ENCODE measurements at places on chromosomes 1 and 21. TPM values are rescaled to one million over a fixed set of nuclear protein-coding genes. Genes with fewer than 3 reads are reported as not detected.

- no peak for DNase-seq
These were observed 112.5 kb upstream of the NBPF11 start for GRCh38 chr1:148264374-148265276.

GRCh38 chr21:45340515-45340914 lies 52.8 kb upstream of the POFUT2 start:
- DNase-seq: no peak

DNA sequence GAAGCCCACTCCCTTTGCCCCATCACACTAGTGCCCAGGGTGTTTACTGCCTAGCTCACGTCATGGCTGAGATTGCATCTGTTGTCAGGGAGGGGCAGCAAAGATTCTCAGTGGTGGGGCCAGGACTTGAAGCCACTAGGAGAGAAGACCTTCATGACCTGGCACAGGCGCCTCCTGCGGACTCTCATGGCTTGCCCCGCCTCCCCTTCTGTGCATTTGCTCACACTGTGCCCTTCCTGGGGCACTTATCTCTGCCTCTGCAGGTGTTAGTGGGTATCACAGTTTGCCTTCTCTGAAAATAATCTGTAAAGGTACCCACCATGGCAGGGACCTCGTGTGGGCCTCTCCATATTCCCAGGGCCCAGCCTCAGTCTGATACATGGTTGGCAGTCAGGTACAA lies 20.1 kb downstream of the PTPRU start:
- no peak for DNase-seq

- DNase-seq: no peak
These were observed 46.7 kb downstream of the EPS15 start for GRCh38 chr1:51472359-51472758.

DNA sequence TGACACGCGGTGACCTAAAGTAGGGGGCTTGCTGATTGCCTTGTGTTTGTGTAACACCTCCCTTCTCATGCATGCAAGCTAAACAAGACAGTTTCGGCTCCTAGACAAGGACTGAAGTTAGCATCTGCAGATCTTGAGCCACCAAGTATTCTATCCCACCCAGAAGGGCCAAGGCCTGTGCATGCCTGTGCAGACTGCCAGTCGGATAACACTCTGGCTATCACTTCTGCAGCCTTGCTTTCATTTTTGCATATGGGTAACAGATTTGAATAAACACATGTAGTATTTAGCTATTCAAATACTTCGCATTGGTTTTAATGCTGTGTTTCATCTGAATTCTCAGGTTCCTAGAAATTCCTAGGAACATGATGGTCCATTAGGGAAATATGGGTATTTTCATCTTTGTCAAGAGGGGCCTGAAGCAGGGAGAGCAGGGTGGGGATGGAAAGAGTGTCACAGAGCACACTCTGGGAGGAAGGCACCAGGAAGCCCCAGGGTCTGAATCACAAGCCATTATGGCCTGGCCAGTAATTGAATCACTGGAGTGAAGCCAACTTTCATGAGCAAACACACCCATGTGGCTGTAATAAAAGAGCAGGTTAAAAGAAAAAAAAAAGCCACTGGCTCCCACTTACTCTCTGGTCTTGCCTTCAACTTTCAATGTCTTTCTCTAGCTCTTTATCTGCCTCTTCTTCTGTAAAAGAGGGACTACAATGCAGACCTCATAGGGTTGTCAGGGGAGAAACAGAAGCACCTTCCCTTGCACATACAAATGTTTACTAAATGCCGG lies 28.3 kb downstream of the GADD45A start:
- peak; percentile 71 for DNase-seq

- DNase-seq: peak; percentile 80
These were observed 86.2 kb downstream of the SLC66A1 start for GRCh38 chr1:19398309-19398760.

DNA sequence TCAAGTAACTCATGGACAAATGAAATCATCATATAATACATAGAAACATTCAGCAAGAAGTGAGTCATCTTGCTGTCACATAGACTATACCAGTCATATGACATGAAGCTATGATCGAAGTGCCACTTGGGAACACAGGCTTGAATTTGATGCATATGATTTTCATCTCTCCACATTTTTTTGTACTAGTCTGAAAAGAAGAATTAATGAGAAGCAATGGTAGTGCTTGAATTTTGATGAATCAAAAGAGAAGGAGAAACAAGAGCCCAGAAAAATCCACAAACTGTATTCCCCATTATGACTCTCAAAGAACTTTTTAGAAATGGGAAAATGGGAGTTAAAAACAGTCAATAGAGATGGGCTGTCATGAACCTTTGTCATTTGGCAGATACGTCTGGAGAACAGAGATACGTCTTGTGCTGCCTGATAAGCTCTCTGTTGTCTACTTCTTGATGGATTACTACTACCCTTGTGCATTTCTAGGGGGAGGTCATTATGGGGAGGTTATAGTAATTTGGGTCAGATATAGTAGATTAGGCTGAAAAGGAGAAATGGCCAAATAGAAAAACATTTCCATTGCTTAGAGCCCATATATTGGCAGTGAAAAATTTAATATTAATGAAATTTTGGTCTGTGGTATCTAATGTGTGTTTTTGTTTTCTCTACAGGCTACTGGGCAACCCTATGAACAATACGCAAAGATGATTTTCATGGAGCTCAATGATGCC lies 8.0 kb upstream of the LEPR start:
- DNase-seq: no peak

DNA sequence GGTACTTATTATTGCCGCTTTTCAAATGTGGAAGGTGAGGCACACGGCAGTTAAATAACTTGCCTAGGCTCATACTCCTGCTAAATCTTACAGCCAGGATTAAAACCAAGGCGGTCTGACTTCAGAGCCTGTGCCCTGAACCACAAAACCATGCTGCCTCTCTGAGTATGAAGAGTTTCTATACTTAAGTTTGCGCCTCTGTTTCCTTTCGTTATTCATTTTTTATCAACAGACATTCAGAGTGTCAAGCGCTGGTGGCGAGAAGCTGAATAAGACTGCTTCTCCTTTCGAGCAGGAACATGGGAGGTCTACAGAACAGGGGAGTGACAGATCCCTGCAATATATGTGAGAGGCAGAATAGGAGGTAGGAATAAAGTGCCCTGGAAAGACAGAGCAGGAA lies 96.0 kb upstream of the DUSP10 start:
- DNase-seq: no peak

- DNase-seq: no peak
These were observed 43.1 kb downstream of the CASZ1 start for GRCh38 chr1:10753299-10753698.

DNA sequence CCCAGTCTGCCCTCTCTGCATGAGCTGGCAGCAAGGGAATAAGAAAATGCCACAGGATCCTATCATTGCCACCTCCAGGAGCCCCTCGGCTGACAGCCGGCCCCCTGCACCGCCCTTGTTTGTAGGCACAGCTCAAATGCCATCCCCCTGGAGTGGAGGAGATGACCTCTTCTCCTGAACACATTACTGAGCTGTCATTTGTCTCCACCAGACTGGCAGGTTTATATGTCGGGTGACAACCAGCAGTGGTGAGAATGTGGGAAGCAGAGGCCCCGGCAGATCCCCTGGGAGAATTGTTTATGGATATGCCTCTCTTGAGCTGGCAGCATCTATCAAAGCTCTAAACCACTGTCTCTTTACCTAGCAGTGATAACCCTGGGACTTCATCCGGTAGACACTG lies 135.4 kb upstream of the FMN2 start:
- DNase-seq: no peak

DNA sequence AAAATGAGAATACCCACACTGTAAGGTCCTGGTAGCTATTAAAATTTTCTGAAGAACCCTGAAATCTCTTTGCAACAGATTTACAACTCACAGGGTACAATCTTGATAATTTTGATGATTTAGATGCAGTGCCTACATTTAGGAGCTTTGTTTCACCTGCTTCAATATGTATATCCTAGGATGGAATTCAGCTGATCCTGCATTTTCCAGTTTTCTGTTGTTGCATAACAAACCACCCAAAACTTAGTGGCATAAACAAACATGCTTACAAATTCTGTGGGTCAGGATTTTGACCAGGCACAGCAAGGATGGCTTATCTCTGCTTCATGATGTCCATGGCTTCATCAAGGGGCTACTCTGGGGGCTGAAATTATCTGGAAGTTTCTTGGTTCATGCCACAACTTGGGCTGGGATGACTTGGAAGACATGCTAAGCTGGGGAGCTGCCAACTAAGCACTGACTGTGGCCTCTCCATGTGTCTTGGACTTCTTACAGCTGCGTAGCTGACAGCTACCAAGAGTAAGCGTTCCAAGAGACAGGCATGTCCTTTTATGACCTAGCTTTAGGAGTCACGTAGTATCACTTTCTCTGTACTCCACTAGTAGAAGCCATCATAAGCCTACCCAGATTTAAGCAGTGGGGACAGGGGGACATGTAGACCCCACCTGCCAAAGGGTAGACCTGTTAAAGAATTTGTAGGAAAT lies 108.5 kb downstream of the CACHD1 start:
- no peak for DNase-seq

GRCh38 chr1:156124557-156125483 lies 10.3 kb downstream of the LMNA start:
- DNase-seq: peak; percentile 80

DNA sequence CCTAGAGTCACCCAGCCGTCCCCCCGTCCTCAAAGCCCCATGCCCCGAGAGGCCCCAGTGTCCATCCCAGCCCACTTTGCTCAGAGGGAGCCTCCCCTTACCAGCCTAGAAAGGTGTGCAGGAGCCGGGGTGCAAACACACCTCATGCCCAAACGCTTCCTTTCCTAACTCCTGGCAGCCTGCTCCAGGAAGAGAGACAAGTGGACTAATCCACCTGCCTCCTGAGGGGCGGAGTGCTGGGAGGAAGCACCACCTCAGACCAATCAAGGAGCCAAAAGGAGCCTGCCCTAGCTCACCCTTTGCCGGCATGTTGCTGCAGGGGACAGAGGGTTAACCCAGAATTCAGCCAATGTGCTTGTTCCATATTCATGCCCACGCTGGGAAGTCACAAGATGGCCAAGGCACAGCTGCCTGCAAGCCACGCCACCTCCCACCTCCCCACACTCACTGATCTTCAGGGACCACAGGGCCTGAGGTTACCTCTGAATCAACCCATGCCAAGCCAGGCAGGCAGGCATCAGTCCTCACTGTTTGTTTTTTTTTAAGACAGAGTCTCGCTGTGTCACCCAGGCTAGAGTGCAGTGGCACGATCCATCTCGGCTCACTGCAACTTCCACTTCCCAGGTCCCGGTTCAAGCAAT lies 27.8 kb downstream of the PLEKHA6 start:
- DNase-seq: peak; percentile 71

DNA sequence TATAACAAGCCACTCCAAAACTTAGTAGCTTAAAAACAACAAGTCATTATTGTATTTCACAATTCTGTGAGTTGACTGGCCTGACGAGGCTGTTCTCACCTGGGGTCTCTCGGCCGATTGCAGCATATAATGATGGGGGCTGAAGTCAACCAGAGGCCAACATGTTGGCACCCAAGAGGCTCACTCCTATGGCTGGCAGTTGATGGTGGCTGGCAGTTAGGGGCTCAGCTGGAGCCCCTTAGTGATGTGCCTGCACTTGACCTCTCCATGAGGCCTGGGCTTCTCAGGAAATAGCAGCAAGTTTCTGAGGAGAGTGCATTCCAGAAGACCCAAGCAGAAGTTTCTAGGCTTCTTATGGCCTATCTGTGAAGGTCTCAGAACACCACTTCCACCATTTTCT lies 459.4 kb downstream of the NPHP4 start:
- DNase-seq: no peak

DNA sequence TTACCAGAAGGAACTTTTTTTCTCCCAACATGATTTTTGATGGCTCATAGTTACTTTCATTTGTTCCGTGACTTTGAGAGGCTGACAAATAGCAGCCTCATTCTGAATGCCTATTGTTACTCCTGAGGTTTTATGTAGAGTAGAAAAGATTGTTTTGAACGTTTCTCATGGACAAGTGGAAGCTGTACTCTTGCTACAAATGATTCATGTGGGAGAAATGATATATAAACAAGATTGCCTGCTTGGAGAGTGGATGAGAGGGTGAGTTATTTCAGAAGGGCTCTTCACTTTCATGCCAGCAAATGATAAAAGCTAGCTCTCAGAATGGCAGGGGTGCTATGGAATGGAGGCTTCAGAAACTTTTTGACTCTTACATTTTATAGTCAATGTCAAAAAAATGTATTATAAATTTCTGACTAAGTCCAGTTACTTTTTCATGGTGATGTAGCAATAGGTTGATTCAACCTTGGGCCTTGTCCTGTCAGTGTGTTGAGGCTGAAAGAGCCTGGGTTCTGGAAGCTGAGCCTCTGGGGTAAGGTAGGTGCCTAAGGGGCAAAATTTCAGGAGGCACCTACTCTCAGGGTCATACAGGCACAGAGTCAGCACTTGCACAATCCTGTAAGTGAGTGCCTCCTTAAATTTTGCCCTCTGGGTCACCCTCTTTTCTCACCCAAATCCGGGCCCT lies 19.4 kb downstream of the JUN start:
- no peak for DNase-seq

DNA sequence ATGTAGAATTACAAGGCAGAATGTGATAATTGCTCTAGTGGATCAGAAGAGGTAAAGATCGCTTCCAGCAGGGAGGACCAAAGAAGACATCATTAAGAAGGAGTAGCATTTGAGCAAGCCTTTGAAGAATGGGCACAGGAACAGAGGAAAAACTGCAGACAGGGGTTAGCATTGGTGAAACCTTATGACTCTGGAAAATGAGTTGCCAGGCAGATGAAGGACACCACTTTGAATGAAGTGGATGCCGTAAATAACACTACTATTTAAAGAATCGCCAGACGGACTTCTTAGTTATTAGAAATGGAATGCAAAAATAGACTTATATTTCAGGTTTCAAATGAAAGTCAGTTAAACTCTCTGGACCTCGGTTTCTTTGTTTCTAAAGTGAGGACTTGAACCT lies 727.7 kb downstream of the USP25 start:
- DNase-seq: peak; percentile 9

CR1 gene
- total RNA-seq: not detected

KLHDC7A gene
- not detected for total RNA-seq

AKNAD1 gene
- 1.8 TPM for total RNA-seq

TSPAN2 gene
- total RNA-seq: 0.51 TPM

CLCA4 gene
- not detected for total RNA-seq

TMED5 gene
- total RNA-seq: 42.9 TPM

OR2AK2 gene
- not detected for total RNA-seq

PRR9 gene
- not detected for total RNA-seq

FNBP1L gene
- 14.9 TPM for total RNA-seq

TRABD2B gene
- total RNA-seq: not detected

SHISA4 gene
- 167 TPM for total RNA-seq

All from myocyte (in vitro differentiated cells).